ENCODE measurements at places on chromosomes 4 and X. TPM values are rescaled to one million over a fixed set of nuclear protein-coding genes. Genes with fewer than 3 reads are reported as not detected.

Gene ZNF718
- total RNA-seq, result 2.4 TPM

Gene PRSS12
- 1.9 TPM for total RNA-seq

Gene ADH1A
- not detected for total RNA-seq

Gene UGT2B17
- not detected for total RNA-seq

Gene C4orf50
- not detected for total RNA-seq

Gene GABRG1
- not detected for total RNA-seq

Gene TBC1D19
- total RNA-seq, result 24.3 TPM

Gene MFAP3L
- 0.23 TPM for total RNA-seq

Gene NR3C2
- 0.09 TPM for total RNA-seq

Gene FGG
- not detected for total RNA-seq

Gene CT47B1
- not detected for total RNA-seq

Gene FHL1
- 240 TPM for total RNA-seq

Gene PRDM8
- 6.2 TPM for total RNA-seq

Gene AFF1
- 20.5 TPM for total RNA-seq

Measured in pericardium fibroblast (primary cell).